Stimulated activated naive B cell treated with anti-CD40 and anti-IgM and Interleukin-4, amounts not matched to agents 10 μg/mL and 1 μg/mL and 100 μg/mL, for 72 hours (primary cell): ENCODE measurements at places on chromosomes 2 and 18.

GRCh38 chr2:6394276-6394675, 471.4 kb downstream of the CMPK2 start:
- no peak overlapping the region for H3K27ac ChIP-seq
- H3K36me3 ChIP-seq, result no peaks in the 10 kb centered on the region
- no peak overlapping the region for H3K4me3 ChIP-seq
- DNase-seq, result no peak
- peaks cover 3% of the 10 kb centered on the region for H3K4me1 ChIP-seq
- H3K27me3 ChIP-seq, result no peaks in the 10 kb centered on the region

DNA sequence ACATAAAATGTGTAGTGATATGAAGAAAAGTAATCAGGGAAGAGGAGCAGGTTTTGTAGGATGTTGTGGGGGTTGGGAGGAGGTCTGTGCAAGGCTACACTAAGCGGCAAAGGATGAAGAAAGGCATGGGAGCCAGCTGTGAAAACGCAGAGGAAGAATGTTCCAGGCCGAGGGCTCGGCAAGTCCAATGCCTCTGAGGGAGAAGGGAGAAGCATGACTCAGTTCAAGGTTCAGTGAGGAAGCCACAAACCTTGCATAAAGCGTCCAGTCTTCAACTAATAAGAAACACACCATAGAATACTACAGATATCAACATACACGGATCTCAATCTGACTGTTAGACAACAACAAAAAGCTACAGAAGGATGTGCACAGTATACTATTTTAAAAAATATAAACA, 16.2 kb downstream of the EPB41L3 start:
- H3K36me3 ChIP-seq, result no peaks in the 10 kb centered on the region
- H3K27me3 ChIP-seq, result peaks cover 5% of the 10 kb centered on the region
- H3K27ac ChIP-seq, result no peak overlapping the region

- H3K27me3 ChIP-seq, result no peaks in the 10 kb centered on the region
- no peak overlapping the region for H3K27ac ChIP-seq
- no peak for DNase-seq
- no peak overlapping the region for H3K4me3 ChIP-seq
- peaks cover 77% of the 10 kb centered on the region for H3K4me1 ChIP-seq
- peaks cover 73% of the 10 kb centered on the region for H3K36me3 ChIP-seq
These were observed 25.5 kb downstream of the PLEK start for GRCh38 chr2:68390586-68390985.

DNA sequence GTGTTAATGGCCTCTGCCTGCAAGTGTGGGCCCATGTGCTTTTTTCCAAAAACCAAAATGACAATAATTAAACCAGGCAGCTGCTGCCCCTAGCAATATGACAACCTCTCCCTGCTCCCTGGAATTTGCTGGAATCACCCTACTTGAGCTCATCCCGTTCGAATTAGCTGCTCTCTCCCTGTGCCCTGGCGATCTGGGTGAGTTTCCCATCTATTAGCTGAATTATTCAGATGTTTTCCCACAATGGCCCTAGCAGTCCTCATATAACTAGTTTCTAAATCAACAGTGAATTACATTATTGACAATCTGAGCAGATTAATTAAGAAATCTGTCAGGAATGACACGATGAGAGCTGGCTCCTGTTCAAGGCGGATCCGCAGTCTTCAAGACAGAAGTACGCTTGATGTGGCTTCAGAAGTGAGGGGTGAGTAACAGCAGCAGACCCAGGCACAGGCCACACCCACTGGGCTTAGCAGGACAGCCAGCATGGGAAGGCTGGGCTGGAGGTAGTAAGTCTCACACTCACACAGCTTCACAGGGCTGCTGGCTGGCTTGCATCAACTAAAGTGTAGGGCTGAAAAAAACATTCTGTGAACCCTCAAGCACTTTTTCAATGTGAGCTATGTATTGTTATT, 366.2 kb upstream of the ID2 start:
- H3K36me3 ChIP-seq, result no peaks in the 10 kb centered on the region
- DNase-seq, result no peak
- H3K27ac ChIP-seq, result no peak overlapping the region
- peaks cover 75% of the 10 kb centered on the region for H3K27me3 ChIP-seq
- peaks cover 40% of the 10 kb centered on the region for H3K4me1 ChIP-seq

GRCh38 chr2:234496055-234496834, 636 bp downstream of the ARL4C start:
- H3K4me3 ChIP-seq, result peak overlapping the region; percentile 93
- H3K36me3 ChIP-seq, result peaks cover 2% of the 10 kb centered on the region
- peak overlapping the region; percentile 88 for H3K27ac ChIP-seq
